Stimulated activated CD8-positive, alpha-beta memory T cell treated with anti-CD3 and anti-CD28 coated beads, Interleukin-15, amount 100 ng/mL, for 1 hour (primary cell): ENCODE measurements at places on chromosomes 2 and 18.

DNA sequence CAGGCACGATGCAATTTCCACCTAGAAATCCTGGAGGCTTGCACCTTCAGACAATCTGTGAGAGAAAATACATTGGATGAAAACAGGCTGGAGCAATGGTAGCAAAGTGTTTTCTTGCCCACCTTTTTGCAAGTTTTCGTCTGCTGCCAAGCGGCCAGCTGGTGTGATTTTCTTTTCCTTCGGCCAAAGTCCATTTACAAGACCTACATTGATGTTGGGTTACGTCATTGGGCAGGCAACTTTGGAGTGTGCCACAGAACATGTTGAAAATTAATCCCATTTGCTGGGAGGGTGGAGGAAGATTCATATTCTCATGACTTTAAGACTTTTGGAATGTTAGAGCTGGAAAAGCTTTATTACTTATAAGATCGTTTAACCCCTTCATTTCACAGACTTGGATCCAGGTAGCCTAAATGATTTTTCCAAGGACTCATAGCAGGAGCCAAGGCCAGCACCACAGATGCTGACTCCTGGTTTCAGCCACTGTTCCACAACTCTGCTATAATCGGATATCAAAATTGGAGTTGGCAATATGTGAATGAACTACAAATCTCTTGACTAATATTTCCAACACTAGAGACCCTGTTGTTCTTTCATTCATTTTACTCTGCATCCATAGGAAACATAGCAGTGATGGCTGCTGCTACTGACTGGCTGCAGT lies 352.1 kb downstream of the RND3 start:
- DNase-seq = no peak

DNA sequence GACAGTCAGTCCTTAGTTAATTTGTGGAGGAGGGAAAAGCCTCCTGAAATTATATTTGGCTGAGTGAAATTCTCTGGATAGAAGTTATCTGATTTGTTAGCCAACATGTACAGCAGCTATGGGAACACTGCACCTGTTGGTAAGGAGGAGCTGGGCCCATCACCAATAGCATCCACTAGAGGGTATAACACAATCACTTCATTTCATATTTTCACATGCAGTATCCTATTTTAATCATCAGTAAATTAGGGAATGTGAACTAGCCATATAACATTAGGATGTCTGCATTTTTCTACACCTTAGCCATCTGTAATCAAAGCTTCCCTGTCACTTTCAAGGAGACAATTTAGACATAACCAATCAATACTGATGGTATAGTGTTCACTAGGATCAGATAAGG lies 818.4 kb upstream of the CDH2 start:
- no peak for DNase-seq

DNA sequence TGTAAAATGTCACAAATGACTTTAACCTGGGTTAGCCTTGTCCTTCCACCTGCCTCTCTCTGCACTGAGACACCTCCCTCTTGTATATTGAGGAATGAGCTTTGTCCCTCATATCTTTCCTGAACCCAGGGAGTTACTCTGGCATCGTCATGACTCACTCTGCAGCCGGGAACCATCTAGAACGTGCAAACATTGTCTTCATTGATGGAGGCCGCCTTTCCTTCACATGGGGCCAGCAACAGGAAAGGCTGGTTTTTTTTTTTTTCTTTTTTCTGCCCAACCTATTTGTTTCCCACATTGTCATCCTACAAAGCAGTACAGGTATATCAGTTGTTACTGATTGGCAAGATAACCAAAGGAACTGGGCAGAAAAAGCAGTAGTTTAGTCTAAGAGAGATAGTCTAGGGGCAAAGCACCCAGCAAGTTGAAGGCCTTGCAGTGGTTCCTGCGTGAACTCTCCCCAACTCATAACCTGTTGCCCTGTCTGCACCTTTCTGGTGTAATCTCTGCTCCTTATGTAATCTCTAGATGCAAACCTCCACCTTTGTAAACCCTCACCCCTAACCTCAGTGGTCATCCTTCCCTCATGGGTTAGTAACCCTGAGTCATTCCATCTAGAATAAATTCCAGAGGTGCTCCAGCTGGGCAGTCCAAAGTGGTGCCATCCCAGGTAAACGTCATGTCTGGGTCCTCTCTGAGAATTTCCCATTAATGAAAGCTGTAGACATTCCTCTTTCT lies 38.3 kb downstream of the SLC40A1 start:
- no peak for DNase-seq

- DNase-seq = no peak
Measured at GRCh38 chr18:1983746-1984515, 587.4 kb downstream of the METTL4 start.

- peak; percentile 25 for DNase-seq
Measured at GRCh38 chr2:84970210-84970867, 622 bp upstream of the KCMF1 start.
